ENCODE measurements at places on chromosomes 3 and 15.
A peak's percentile ranks its signal among the peaks of the same experiment; 100 is the strongest.

GRCh38 chr15:71532994-71533393 lies 277.4 kb upstream of the NR2E3 start:
- no peak for DNase-seq

DNA sequence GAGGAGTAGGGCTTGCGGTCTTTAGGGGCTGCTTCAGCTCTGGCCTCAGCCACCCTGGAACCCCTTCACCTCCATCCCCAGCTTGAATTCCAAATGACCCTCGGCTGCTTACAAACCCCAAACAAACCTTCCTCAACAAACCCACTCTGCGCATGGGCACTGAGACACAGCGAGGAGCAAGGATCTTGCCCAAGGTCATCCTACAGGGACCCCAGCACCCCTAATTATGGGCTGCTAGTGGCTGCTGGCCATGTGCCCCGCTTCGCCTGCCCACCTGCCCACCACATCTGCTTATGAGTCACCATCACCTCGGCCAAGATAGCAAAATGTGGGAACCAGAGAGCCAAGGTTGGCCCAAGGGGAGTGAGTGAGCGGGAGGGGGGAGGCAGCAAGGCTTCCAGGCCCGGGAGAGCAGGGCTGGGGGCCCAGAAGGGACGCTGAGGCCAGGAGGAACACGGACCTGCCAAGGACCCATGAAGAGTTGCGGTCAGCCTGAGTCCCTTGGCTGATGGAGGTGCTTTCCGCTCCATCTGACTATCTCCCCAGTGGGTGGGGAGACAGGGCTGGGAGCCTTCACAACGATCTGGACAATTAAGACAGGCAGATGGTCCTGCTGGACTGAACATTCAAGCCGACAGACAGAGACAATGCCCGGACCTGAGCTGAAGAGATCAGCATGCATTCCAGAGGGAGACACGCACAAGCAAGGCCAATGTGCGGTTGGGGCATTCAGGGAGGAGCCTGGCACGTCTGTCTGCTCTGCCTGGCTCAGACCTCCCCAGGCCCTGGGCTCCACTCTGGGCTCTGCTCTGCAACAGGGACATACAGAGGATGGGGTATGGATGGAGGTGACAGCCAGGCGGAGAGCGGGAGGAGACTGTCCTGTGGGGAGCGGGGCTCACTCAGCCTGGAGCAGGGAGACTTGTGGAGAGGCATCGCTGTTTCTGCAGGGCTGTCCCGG lies 10.8 kb upstream of the GRIP2 start:
- no peak for DNase-seq

DNA sequence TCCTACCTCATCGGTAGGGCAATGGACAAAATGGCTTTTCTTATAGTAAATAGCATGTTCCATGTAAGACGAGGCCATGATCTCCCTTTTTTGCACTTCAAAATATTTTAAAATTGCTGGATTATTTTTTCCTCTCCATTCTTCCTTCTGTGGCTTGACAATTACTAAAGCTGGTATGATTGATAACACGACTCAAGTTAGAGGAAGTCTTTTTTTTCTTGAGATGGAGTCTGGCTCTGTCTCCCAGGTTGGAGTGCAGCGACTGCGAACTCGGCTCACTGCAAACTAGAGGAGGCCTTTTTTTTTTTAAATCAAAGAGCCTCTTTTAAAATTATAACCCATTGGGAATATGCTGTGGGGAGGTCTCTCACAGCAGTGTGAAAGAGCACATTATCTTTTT lies 124.5 kb upstream of the TBL1XR1 start:
- DNase-seq, result no peak

DNA sequence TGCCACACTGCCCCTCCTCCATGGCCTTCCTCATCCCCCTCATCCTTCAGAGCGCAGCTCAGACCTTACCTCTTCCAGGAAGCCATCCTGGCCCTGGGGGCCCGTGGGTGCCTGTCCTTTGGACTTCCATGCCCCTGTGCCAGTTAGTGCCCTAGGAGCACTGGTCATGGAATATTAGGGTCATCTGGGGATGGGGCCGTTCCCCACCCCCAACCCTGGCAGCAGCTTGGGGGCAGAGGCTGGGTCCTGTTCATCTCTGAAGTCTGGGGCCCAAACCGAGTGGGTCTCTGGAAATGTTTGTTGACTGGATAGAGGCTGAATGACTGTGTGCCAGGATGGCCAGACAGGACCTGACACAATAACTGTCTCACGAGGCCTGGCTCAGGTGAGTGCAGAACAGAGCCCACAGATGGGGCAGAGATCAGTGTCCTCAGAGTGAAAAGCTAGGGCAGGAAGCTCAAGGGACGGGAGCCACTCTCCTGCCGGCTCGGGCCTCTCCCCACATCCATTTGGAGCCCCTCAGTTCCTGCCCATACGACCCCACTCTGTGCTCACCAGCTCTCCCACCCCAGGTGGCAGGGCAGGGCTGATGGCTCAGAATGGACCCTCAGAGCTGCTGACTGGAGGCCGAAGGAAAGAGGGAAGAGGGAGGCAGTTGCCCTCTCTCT lies 62.5 kb downstream of the TLE3 start:
- DNase-seq, result no peak

GRCh38 chr3:32454111-32454510 lies 48.5 kb downstream of the CMTM6 start:
- no peak for DNase-seq

GRCh38 chr3:124886168-124887056 lies 753 bp downstream of the ITGB5 start:
- DNase-seq, result peak; percentile 49

DNA sequence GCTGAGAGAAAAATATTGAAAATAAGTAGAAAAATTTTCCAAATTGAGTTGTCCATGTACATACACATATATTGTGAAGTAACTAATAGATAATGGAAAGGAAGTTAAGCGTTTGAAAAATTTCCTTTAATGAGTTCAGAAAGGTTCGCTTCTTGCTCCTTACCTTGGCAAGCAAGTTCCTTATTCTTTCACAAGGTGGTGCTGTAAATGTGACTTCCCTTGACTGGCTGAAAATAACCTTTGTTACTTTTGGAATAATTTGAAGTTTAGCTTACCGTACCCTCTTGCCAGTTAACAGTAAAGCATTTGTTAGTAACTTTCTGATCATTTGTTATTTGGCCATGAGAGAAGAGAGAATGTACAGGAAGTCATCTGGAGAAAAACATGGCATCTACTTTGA lies 41.6 kb downstream of the PYDC2 start:
- DNase-seq, result no peak

- DNase-seq, result no peak
These were observed 11.0 kb upstream of the ONECUT1 start for GRCh38 chr15:52800828-52801747.

DNA sequence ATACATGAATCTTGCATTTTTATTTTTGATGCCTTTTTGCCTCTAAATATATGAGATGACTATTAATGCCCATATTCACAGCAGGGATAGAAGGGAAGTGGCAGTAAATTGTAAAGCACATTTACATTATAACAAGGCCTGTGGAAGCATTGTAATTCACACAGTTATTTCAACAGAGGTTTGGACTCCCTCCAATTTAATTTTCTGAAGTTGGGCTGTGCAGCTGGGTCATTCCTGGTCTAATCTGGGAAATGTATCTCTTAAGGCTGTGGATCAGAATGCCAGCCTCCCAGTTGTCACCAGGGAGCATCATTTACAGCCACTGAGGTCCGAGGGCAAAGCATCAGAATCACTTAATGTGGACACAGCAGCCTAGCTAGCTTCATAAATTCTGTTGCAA lies 434.5 kb downstream of the MFSD1 start:
- no peak for DNase-seq

DNA sequence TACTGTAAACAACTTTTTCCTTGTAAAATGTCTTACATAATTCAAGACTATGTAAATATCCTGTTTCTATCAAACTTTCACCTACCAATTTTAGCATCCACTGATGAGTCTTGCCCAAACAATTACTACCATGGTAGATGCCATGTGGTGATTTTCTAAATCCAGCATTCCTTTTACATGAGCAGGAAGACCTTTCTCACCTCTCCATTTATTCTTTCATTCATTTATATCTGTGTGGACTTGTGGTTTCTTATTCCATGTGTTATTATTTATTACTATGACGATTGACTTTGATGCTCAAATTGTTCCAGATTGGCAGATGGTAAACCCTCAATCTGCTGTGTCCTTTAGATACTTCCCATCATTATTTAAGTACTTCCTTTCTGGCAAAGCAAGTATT lies 62.4 kb downstream of the IFT57 start:
- no peak for DNase-seq

DNA sequence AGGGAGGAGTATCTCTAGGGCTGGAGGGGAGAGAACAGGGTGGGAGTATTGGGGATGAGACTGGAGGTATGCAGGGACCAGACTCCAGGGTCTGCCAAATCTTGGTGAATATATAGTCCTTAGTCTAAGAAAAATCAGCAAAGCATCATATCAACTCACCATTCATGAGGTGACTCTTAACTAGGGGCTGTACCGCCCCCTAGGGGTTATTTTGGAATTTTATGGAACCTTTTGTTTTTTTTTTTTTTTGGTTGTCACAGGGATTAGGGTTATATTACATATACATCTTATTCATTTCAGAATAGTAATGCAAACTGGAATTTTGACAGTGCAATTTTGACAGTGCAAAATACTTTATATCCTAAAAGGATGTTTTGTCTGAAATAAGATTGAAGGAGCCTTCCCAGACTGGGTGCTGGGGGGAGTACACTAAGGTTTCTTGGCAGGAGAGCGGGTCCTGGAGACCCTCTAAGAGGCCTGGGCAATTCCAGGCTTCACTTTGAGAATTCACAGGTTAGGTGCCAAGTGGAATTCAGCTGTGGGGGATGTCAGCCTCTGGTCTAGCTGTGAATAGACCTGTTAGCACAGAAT lies 7.5 kb downstream of the CMTM7 start:
- DNase-seq, result no peak

DNA sequence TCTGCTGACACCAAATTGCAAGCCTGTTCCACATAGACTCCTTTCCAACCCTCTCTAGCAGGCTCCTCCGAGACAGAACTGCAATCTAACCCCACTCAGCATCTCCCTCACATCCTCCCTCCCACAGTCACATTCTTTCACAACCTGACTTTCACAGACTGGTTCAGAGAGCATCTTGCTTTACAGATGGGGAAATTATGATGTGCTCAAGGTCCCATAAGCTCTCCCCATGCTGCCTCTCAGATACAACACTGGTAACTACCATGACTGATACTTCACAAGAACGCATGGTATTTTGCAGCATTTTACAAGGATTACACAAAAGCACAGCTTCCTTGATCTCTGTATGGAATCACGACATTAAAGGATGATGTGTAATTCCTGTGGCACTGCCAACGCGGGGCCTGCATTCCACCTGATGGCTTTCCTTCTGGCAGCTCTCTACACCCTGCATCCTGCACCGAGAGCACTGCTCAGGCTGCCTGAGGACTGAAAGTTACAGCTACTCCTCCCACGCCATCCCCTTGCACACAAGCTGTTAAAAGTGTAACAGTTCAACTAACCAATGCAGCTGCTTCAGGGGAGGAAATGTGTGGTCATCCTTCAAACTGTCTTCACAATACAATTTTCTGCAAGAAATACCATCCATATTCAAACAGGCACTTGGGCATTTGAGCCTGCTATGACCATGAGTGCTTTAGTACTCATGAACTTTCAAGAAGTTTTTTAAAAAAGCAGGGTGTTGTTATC lies 27.6 kb downstream of the TBC1D2B start:
- DNase-seq, result peak; percentile 51

DNA sequence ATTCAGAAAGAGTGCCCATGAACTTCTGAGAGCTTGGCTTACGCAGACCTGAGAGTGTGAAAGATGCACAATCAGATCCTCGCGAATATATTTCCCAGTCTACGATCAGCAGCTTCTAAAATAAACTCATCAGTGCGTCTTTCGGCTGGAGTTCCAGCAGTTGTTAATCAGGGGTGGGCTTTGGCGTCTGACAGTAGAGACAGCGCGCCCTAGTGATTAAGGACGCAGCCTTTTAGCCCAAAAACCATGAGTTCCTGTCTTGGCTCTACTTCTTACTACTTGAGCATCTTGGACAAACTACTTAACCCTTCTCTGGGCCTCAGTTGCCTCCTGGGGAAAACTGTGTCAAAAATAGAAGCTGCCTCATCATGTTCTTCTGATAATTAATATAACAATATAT lies 15.8 kb upstream of the ARRDC4 start:
- DNase-seq, result no peak

- DNase-seq, result no peak
These were observed 518 bp downstream of the OXSR1 start for GRCh38 chr3:38165722-38166387.

DNA sequence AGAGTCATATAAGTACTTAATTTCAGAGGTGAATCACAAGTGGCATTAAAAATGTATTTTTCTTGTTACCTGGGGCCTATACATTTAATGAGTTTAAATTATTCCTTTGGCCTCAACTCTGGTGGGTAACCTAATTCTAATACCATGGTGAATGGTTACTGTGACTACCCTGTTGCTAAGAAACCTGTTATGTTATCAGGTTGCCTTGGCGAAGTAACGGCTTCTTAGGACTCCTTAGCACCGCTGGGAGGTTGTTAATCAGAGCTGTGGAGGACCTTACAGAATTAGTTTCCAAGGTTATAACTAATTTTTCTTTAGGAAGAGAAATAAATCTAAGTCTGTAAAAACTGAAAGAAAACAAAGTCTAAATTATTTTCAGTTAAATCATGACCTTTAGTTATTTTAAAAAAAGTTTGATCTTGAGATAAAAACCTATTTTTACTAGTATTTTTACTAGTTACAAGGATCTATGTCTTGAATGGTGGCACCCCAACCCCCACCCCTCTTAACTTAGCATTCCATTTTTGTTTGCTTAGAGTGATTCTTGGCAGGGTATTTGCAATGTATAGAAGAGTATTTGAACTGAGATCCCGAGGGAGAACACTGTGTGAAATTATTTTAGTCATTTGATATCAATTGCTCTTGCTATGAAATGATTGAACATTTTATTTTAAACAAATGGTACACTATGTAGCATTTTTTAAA lies 155.5 kb downstream of the FNDC3B start:
- DNase-seq, result no peak

DNA sequence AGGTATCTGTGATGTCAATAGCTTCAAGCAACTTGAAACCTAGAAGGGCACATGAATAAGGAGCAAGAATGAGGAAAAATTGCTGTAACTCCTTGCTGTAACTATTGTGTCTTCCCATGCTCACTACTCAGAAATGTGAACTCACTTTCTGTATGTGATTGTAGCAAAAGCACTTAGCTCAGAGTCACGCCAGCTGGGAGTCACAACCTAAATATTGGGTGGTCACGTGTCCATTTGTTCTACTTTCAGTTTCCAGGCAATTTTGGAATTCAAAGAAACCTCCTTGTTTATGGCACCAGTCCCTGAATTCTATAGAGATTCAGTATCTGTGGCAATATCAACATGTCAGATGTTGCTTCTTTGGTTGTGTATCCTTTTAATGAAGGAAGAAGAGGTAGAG lies 241.6 kb upstream of the AZI2 start:
- DNase-seq, result no peak

DNA sequence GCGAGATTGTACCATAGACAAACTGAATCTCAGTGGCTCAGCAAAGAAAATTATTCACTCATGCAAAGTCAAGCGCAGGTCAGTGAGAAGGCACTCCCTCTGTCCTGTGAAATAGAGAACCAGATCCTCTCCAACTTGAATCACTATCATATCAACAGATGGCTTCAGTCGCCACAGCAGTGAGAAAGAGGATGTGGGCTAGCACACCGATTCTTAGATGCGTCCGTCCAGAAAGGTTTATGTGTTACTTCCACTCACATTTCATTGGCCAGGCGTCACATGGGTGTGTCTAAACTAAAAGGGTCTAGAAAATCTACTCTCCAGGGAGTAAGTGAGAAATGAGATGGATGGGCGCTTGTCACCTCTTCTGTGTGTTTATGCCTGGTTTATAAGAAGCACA lies 141.6 kb upstream of the KBTBD8 start:
- DNase-seq, result no peak

GRCh38 chr3:41447701-41448100 lies 248.4 kb downstream of the CTNNB1 start:
- no peak for DNase-seq

GRCh38 chr3:42663581-42664437 lies 10.3 kb downstream of the ZBTB47 start:
- DNase-seq, result peak; percentile 17

All from right hindlimb (tissue), 1 donor.